Fibroblast of lung (primary cell): ENCODE measurements at places on chromosomes 2 and 18. TPM values are rescaled to one million over a fixed set of nuclear protein-coding genes. Genes with fewer than 3 reads are reported as not detected.
A peak's percentile ranks its signal among the peaks of the same experiment; 100 is the strongest.

- no peaks in the 10 kb centered on the region for H3K27me3 ChIP-seq
- peak; percentile 54 for DNase-seq
- no peak overlapping the region for H3K4me3 ChIP-seq
- H3K4me1 ChIP-seq: no peaks in the 10 kb centered on the region
- H3K27ac ChIP-seq: no peak overlapping the region
These were observed 246.0 kb upstream of the CXCR4 start for GRCh38 chr2:136363900-136364299.

- no peak overlapping the region for H3K4me3 ChIP-seq
- H3K27ac ChIP-seq: no peak overlapping the region
- H3K36me3 ChIP-seq: no peaks in the 10 kb centered on the region
- no peaks in the 10 kb centered on the region for H3K4me1 ChIP-seq
- DNase-seq: no peak
These were observed 21.3 kb upstream of the TTN start for GRCh38 chr2:178828486-178828881.

DNA sequence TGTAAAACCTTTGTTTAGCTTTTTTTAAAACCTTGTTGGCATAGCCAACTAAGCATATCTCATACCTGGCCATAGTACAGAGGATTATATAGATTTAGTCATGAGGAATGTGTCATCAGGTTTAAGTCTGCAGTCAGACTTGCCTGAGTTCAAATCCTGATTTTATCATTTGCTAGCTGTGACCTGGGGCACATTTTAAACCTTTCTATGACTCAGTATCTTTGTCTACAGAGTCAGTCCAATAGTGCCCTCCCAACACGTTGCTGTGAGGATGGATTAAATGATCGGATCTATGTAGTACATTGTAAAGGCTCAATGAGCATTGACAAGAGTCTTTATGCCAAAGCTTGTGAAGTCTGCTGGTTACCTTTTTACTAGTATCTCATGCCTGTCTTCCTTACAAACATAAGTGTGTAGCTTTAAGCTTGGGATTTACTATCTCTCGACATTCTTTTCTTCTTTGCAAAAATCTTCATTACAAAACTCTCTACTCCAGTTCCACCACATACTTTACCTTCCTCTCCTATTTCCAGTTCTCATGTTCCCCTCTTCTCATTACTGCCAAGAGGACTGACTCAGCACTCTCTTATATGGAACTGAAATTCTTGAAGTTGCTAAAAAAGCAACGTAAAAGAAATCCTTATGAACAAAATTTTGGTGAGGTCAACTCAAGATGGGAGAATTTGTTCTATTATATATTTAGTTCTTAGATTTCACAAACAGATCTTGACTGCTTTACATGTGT, 68.1 kb upstream of the RBMS1 start:
- H3K36me3 ChIP-seq: no peaks in the 10 kb centered on the region
- DNase-seq: peak; percentile 81
- no peaks in the 10 kb centered on the region for H3K4me1 ChIP-seq
- no peak overlapping the region for H3K27ac ChIP-seq
- H3K27me3 ChIP-seq: no peaks in the 10 kb centered on the region
- H3K4me3 ChIP-seq: no peak overlapping the region

GRCh38 chr2:229521576-229521975, 192.8 kb downstream of the DNER start:
- H3K27ac ChIP-seq: no peak overlapping the region
- H3K4me1 ChIP-seq: no peaks in the 10 kb centered on the region
- H3K4me3 ChIP-seq: no peak overlapping the region
- no peaks in the 10 kb centered on the region for H3K36me3 ChIP-seq

Gene GNAL
- polyA plus RNA-seq: 0.05 and 0.16 TPM in 2 replicates
